ENCODE measurements at places on chromosomes 5 and 9.

DNA sequence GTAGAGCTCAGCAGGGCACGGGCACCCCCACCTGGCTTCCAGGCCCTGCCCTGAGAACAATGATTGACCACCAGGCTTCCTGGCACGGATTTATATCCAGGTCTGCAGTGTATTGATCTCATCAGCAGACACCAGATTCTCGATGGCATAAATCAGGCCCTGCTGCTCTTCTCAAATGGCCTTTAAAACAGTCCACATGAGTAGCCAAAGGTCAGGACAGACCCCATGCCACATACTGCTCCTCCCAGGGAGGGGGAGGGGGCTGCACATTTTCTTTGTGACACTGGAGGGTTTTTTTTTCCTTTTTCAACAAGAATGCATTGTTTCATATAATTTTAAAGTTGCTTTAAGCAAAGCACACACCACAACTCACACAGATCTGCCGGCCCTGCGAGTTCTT, 85.4 kb downstream of the SEMA4D start:
- DNase-seq: no peak

GRCh38 chr9:14218253-14218652, 95.7 kb downstream of the NFIB start:
- no peak for DNase-seq

DNA sequence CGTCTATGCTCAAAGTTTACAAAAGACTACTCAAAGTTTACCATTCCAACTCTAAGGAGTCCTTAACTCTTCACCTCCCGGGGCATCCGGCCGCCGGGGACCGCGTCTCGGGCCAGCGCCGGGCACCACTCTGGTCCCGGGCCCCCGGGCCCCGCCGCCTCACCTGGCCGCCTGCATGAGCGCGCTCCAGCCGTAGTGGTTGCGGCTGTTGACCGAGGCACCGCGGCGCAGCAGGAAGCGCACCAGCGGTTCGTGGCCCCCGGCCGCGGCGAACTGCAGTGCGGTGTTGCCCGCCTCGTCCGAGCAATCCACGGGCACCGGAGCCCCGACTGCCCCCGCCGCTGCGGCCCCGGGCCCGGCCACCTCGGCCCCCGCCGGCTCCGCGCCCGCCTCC, 388 bp downstream of the ANKS6 start:
- DNase-seq: no peak

- DNase-seq: no peak
Observed at GRCh38 chr5:57858905-57859304, 376.3 kb upstream of the ACTBL2 start.

- DNase-seq: no peak
Observed at GRCh38 chr5:150077996-150078801, 8.2 kb downstream of the CSF1R start.

GRCh38 chr9:136567651-136568287, 21.9 kb upstream of the NOTCH1 start:
- no peak for DNase-seq

- no peak for DNase-seq
Observed at GRCh38 chr9:73441223-73441622, 289.6 kb downstream of the ANXA1 start.

DNA sequence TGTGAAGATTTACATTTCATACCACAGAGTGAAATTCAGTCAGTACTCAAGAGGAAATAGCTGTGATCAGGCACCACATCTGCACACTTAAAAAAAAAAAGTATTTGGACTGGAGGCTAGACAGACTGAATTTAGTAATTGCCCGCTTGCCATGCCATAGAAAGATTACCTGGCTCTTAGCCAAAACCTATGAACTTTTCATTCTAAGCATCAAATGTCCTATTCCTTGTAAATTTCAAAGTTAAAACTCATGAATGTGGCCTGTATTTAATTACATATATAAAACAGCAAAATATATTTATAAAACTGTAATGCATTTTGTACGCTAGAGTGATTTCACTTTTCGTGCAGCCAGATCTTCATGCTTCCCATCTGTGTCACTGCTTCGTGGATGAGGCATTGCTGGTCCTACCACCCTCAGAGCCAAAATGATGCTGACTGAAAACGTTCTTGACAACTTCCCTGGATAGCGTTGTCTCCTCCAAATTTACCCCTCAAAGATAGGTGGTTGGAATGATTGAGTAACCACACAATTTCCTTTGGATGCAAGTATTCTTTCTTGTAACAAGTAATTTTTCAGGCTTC, 447.9 kb upstream of the SGCD start:
- no peak for DNase-seq

Measured in stimulated activated CD8-positive, alpha-beta memory T cell treated with anti-CD3 and anti-CD28 coated beads, Interleukin-7, amount 100 ng/mL, for 1 hour (primary cell).